ENCODE measurements at places on chromosomes 1 and 21.
A peak's percentile ranks its signal among the peaks of the same experiment; 100 is the strongest.

- no peak for DNase-seq
Observed at GRCh38 chr1:92804721-92805201, 19.9 kb upstream of the EVI5 start.

GRCh38 chr1:209630383-209631225 is 21.6 kb downstream of the LAMB3 start:
- no peak for DNase-seq

DNA sequence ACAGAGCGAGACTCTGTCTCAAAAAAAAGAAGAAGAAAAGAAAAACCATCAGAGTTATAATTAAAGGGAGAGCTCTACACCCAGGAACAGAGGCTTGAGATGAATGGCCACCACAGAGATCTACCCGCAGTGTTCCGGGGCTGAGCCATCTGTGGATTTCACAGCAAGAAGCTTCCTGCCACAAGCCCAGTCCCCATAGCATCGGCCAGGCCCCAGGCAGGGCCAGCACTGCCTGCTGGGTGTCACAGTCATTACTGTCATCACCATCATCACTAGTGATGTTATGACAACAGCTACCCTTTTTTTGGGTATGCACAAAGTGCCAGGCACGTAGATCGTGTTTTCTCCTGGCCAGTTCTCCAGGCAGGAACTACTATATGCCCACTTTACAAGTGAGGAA is 111.6 kb upstream of the VAMP3 start:
- DNase-seq: no peak

- no peak for DNase-seq
Observed at GRCh38 chr1:156508205-156508954, 7.8 kb upstream of the MEF2D start.

DNA sequence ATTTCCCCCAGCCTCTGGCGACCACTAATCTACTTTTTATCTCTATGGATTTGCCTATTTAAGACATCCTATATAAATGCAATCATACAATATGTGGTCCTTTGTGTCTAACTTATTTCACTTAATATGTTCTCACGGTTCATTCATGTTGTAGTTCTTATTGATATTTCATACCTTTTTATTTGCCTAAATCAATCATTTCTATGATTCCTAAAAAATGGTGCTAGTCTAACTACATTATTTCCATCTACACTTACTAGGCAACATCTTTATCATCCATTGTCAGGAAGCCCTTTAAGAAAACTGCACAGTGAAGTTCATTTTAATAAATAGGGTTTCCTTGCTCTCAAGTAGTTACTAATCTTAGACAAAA is 380 bp upstream of the FBXO28 start:
- DNase-seq: no peak

DNA sequence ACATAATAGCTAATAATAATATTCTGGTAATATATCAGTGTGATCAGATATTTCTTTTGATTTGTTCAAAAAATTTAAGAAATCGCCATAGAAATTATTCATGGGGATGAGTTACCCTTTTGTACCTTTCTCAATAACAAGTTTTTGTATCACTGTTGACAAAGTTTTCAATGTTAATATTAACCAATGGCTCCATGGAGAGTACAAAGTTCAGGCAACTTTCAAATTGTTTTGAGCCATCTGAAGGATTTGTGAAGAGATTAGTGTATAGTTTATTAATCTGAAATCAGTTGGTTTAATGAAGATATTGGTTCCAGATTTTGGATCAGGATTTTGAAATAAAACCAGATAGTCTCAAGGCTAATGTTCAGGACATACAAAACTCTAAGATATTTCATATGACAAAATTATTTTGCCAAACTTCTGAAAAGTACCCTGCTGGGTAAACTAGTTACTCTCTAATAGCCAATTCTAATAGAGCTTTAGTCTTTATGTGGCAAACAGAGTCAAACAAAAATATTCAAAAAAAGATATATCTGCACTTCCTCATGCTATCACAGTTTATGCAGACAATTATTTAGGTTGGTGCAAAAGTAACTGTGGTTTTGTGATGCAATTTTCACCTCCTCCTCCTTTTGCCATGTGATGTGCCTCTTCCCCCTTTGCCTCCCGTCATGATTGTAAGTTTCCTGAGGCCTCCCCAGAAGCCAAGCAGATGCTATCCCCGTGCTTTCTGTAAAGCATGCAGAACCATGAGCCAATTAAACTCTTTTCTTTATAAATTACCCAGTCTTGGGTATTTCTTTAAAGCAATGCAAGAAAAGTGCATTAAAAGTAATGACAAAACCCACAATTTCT is 1105.0 kb downstream of the PLA2G4A start:
- DNase-seq: no peak

DNA sequence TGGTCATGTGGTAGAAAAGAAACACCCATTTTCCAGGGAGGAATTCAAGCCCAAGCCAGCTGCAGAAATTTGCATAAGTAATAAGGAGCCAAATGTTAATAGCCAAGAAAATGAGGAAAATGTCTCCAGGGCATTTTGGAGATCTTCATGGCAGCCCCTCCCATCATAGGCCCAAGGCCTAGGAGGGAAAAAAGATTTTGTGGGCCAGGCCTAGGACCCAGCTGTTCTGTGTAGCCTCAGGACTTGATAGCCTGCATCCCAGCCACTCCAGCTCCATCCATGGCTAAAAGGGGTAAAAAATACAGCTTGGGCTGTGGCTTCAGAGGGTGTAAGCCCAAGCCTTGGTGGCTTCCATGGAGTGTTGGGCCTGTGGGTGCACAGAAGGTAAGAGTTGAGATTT is 21.4 kb upstream of the LYPD8 start:
- no peak for DNase-seq

- DNase-seq: peak; percentile 65
Observed at GRCh38 chr1:202237052-202237451, 43.5 kb downstream of the LGR6 start.

DNA sequence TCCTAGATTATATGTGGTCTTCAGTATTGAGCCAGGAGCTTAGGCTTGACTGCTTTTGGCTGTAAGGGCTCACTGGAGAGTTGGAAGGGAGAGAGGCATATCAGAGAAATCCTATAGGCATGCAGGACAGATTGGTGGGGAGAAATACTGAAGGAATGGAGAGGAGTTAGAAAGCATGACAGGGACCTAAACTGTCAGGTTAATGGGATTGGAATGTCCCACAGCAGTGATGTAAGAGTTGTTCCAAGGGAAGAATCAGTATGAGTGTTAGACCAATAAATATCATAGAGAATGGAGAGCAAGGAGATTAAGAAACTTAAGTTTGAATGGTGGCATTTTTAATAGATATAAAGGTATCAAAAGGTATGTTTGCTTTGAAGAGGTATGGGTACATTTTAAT is 39.7 kb downstream of the SLC35A3 start:
- DNase-seq: no peak

DNA sequence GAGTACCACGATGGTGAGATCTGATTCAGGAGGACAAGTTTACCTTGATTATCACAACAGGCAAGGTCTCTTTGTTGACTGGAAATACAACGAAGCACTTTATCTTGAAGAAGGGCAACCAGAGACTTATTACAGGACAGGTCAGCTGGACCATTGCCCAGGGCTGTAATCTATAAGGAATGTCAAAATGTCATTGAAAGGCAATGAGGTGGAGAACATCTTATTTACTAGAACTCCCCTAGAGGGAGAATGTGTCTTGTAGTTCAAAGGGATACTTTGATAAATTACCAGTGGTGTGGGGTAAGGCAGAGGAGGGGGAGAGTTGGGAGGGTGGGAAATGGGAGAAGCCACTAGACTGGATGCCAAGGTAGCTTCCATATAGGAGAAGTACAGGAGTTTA is 212.3 kb downstream of the NCAM2 start:
- DNase-seq: no peak

DNA sequence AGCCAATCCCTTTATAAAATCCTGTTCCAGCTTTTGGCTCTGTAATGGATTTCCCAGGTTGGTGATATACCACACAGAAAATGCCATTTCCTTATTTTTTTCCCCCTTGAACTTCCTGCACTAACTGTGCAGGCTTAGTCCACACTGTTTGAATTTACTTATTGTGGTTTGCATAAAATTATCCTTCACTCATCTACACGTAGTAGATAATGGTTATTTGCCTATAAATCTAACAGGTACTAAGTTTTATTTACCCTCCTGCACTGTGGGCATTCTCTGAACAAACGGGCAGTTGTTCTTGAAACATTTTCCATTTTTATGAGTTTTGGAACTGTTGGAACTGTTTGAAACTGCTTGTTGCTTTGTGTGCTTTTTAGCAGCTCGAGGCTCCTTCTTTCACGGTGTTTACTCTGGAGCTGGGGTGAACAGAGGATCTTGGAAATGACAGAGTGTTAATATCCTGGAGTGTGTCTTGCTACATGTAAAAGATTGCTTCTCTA is 23.0 kb upstream of the KIFAP3 start:
- DNase-seq: no peak

DNA sequence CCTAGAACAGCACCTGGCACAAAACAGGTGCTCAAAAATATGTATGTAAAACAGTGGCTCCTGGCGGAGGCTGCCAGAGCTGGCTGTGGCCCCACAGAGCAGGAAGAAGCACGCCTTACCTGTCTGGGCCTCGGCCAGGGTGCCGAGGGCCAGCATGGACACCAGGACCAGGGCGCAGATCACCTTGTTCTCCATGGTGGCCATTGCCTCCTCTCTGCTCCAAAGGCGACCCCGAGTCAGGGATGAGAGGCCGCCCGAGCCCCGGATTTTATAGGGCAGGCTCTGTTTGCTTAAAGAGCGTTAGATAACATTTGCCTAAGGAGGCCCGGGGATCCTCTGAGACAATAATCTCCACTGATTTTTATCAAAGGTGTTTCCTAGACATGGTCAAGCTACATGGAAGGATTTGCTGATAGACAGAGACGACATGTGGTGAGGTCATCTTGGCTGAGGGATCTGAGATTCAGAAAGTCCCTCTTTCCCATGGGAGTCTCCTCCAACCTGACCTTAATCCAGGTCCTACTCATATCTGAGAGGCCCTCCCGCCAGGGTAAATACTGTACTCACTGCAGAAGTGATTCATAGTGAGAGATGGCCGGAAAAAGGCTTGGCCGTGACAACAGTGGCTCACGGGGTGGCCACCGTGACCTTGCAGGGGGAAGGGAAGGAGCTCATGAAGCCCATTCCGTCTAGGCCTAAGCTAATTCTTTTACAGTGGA is at the start of gene TFF1:
TSS of gene TFF1 (minus strand) at position 244 of the 719 bp plus-strand sequence. CDS start at position 204, 40 bp downstream.
- no peak for DNase-seq

- no peak for DNase-seq
Observed at GRCh38 chr1:40072142-40072541, 24.9 kb downstream of the PPT1 start.

DNA sequence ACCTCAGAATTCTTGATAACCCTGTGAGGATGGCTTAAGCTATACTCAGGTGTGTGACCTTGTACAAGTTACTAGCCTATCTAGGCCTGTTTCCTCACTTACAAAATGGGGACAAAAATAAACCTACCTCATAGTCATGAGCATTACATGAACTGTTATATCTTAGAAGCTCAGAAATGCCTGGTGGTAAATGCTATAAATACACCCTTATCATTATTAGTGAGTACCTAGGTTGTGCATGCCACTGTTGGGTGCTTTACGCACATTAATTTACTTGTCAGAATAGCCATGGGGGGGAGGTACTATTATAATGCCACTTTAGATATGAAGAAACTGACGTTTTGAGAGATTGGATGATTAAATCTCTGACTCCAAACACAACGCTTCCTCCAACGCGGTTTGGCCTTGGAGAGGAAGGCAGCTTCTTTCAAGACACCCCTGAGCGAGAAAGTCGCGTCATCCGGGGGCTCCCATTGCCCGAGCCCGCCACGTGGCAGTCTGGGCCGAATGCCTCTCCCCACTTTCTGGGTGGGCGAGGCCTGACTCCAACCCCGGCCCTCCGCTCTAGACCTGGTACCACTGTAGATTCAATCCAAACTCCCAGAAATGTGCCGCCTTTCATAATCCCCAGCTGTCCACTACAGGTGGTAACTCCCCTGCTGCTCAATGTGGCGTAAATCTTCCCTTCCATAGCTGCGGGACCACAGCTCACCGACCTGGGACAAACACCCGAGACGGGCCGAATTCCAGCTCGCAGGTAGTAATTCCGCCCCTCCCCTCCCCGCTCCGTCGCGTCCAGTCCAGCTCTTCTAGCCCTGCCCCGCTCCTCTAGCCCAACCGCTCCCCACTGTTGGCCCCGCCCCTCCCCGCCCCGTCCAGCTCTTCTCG is 771 bp upstream of the RAD54L start:
- DNase-seq: peak; percentile 74

GRCh38 chr21:38976900-38977299 is 171.2 kb downstream of the ETS2 start:
- DNase-seq: no peak

DNA sequence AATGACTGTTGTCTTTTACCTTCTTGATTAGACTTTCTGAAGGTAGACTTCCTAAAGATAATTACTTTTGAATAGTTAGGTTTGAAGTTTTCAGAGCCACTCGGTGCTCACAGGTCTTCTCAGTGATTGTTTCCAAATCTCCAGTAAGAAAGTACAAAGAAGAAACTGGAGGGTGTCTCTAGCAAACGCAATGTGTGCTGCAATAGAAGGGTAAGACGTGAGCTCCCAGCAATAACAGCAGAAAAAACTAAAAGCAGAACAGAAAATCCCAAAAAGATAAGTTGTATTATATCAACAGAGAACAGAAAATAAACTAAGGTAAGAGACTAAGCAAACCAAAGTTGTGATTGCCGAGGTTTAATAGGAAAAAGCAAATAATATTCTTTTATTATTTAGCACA is 1.8 kb downstream of the CTTNBP2NL start:
- no peak for DNase-seq

DNA sequence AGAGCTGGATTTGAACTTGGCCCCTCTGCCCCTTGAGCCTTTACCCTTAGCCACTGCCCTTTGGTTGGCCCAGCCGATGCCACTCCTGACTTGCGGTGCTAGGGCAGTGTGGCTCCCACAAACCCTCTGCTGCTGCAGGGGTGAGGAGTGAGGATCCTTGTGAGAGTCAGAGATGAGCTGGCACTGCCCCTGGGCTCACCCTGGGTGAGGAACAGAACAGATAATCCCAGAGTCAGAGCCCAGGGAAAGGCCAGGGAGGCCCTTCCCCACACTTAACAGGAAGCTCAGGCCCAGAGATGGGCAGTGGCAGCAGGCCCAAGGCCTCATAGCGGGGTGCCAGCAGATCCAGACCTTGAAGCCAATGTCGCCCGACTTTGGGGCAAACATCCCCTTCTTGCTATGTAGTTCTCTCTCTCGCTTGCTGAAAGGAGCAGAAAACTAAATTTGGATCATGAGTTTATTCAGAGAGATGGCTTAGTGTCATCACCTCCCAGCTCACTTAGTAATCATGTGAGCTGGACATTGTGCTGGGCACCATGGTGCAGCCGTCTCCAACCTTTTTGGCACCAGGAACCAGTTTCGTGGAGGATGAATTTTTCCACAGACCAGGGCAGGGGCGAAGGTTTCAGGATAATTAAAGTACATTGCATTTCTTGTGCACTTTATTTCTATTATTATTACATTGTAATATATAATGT is 81.4 kb downstream of the IGSF21 start:
- DNase-seq: no peak

All from KBM-7 (cell line).